ENCODE measurements at places on chromosomes 2 and 18.

- H3K27ac ChIP-seq, result no peak overlapping the region
- H3K4me3 ChIP-seq, result no peak overlapping the region
- H3K27me3 ChIP-seq, result no peaks in the 10 kb centered on the region
These were observed 227.8 kb upstream of the RBBP8 start for GRCh38 chr18:22705328-22705727.

DNA sequence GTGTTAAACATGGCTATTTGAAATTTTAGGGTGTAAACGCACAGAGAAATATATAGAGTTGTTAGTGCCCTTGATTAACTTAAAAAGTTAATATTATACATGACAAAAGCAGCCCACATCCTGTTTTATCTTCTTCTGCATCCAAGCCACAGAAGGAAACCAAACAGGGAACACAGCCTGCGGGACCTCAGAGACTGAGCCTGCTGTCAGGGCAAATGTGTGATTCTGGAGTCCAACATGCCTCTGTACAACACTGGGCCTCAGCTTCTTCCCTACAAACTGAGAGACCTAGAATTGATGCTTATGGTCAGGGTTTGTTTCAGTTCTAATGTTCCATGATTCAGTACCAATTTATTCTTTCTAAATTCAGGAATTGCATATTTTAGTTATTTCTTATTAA is 404.7 kb downstream of the FBXO15 start:
- no peaks in the 10 kb centered on the region for H3K4me1 ChIP-seq
- no peak for DNase-seq
- H3K36me3 ChIP-seq, result no peaks in the 10 kb centered on the region
- no peak overlapping the region for H3K27ac ChIP-seq
- H3K4me3 ChIP-seq, result no peak overlapping the region

DNA sequence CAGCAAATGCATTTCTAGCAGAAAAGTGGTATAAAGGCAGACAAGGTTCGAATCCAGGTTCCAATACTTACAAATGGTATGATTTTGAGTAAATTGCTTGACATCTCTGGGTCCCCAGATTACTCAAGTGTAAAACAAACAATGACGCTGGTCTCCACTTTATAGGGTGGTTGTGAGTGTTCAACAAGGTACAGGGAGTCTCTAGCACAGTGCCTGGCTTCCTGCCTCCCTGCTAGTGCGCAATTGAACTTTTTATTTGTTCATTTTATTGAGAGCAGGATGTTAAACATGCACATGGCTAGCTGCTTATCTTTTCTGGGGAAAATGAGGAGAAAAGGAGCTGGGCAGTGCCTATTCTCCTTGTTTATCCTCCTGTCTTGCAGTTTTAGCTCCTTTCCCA is 74.9 kb upstream of the MYL1 start:
- H3K27me3 ChIP-seq, result peaks cover 1% of the 10 kb centered on the region
- no peaks in the 10 kb centered on the region for H3K4me1 ChIP-seq
- DNase-seq, result no peak
- no peak overlapping the region for H3K4me3 ChIP-seq
- H3K36me3 ChIP-seq, result no peaks in the 10 kb centered on the region
- H3K27ac ChIP-seq, result no peak overlapping the region

GRCh38 chr2:149470046-149470445 is 117.5 kb downstream of the MMADHC start:
- DNase-seq, result no peak
- H3K4me1 ChIP-seq, result no peaks in the 10 kb centered on the region
- no peak overlapping the region for H3K27ac ChIP-seq
- H3K27me3 ChIP-seq, result peaks cover 8% of the 10 kb centered on the region

- no peak overlapping the region for H3K27ac ChIP-seq
- H3K4me1 ChIP-seq, result no peaks in the 10 kb centered on the region
- no peaks in the 10 kb centered on the region for H3K36me3 ChIP-seq
- no peak for DNase-seq
- no peak overlapping the region for H3K4me3 ChIP-seq
These were observed 86.6 kb upstream of the APCDD1 start for GRCh38 chr18:10367836-10368235.

GRCh38 chr2:105468582-105469042 is 69.8 kb upstream of the FHL2 start:
- peak overlapping the region; percentile 72 for H3K27ac ChIP-seq
- H3K4me3 ChIP-seq, result peak overlapping the region; percentile 76
- no peak for DNase-seq
- peaks cover 2% of the 10 kb centered on the region for H3K27me3 ChIP-seq

DNA sequence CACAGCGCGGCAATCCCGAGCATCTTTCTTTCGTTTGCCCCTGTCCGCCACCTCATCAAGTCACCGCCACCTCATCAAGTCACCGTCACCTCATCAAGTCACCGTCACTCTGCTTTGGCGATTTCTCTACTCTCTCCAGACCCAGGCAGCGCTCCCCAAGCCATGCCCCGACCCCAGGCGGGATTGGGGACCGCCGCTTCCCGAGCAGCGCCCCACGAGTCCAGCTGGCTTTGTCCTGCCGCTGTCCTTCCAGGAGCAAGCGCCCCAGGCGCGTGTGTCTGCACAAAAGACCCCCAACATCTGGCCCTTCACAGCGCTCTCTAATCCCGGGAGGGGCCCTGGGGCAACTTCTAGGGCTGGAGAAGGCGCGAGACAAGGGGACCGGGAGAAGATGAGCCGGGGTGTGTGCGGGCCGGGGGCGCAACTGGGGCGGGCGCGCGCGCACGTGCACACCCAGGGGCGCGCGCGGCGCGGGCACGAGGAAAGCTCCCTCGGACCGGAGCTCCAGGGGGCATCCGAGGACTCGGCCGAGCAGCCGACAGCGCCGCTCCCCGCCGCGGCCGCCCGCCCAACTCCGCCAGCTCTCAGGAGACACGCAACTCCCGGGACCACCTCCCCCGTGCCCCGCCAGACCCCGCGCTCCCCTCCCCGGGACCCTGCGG is 633 bp upstream of the RNF152 start:
- H3K27ac ChIP-seq, result peak overlapping the region; percentile 84
- H3K4me3 ChIP-seq, result peak overlapping the region; percentile 92
- DNase-seq, result peak; percentile 14
- H3K27me3 ChIP-seq, result peaks cover 22% of the 10 kb centered on the region
